ENCODE measurements at places on chromosomes 5 and 9. TPM values are rescaled to one million over a fixed set of nuclear protein-coding genes. Genes with fewer than 3 reads are reported as not detected.

- no peak for DNase-seq
Measured at GRCh38 chr5:58246461-58246944, 213.4 kb downstream of the PLK2 start.

The SLC9A3 gene
- 1.7 TPM for total RNA-seq

DNA sequence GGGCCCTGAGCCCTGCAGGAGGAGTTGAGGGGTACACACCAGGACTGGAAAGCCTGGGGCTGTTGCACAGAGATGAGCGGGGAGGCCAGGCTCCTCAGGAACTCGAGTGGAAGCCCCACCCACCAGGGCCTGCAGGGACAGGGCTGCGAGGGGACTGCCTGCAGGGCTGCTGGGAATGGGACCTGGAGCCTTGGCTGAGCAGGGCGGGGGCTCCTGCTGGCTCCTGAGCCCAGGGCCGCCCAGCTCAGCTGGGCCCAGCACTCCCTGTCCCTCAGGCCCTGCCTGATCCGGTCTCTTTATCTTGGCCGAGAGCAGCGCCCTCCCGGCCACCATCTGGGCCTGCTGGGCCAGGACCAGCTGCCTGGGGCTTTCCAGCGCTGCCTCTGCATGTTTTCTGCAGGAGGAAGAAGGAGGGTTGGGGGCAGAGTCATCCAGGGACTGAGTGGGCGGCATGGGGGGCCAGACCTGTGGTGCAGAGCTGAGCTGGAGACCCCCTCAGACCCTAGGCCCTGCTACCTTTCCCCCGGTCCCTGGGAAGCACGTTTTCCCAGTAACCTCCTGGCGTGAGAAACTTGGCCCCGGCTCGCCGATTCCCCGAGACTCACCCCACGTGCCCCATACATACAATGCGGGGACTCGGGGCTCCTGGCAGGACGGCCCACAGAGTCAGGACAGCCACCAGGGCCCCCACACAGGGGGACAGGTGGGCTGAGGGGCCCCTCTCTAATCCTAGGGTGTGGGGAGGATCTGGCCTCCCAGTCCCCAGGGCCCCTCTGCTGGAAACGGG is 9.4 kb downstream of the LCN12 start:
- DNase-seq: no peak

- DNase-seq: peak; percentile 64
Measured at GRCh38 chr9:126160067-126160853, 166.4 kb upstream of the MVB12B start.

GRCh38 chr5:156147261-156147943 is 179.6 kb upstream of the SGCD start:
- no peak for DNase-seq

DNA sequence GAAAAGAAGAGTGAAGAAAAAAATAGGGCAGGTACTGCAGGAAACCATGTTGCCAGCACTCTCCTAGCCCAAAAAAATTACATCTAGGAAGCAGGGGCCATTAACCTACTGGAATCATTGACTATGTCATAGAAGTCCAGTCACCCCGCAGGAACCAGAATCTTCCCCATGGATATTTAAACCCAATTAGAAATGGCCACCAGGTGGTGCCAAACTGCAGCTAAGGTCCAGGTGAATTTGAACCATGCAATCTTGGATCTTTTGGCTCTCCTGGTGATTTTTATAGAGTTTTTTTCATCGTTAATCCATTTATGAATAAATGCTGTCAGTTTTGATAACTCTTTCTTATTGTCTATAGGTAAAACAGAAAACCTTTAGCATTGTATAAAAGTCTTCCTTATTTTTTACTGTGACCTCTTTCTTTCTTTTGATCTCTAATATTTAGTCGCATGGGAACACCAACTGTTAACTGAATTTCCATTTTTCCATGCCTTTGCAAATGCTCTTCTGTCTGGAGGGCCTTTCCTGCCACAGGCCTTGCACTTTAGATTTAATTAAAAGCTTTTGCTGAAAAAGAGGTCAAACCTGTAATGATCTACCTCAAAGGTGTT is 147.5 kb upstream of the FGF10 start:
- DNase-seq: no peak

Data from osteocyte (in vitro differentiated cells).